Fibroblast of lung (primary cell): ENCODE measurements at places on chromosomes 3 and 15. TPM values are rescaled to one million over a fixed set of nuclear protein-coding genes. Genes with fewer than 3 reads are reported as not detected.

DNA sequence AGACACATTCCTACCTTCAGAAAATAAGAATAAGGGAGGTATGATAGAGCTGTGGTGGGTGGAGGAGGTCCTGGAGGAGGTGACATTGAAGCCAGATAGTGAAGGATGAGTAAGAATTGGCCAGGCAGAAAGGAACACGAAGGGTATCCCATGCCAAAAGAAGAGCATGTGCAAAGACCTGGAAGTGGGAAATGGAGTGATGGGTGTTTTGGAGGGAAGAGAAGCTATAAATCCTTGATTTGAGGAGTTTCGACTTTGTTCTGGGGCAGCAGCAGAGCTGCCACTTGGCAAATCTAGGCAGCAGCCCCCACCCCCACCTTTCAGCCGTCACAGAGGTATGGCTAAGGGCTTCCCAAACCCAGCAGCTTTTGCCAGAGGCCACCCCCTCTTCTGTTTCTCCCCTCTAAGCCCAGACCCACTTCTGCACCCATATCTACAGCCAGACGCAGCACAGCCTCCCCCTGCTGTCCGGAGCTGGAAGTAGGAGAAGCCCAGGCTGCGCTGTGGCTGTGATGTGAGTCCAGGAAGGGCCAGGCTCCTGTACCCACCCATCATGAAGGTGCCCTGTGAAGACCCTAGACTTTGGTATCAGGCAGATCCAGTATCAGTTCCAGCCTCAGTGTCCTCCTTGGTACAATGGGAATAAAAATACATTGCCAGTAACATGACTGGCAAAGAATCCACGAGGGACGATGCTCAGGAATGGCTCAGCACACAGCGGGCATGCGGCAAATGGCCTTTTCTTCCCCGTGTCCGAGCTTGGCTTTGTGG is 188.7 kb upstream of the LINGO1 start:
- peak; percentile 54 for DNase-seq

DNA sequence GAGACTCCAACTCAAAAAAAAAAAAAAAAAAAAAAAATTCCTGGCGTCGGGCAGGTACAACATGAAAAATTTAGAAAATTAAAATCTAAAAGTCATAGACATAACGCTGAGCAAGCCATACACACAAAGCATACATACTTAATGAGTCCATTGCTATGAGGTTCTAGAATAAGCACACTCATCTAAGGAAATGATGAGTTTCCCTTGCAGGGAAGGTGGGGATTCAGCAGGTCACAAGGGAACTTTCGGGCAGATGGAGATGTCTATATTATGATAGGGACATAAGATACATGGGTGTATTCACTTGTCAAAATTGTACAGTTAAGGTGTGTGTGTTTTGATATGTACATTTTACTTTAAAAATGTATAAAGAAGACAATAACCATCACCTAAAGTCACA is 120.2 kb upstream of the LIPC start:
- DNase-seq, result no peak

- no peak for DNase-seq
These were observed 7.3 kb downstream of the RPSA start for GRCh38 chr3:39413691-39414420.

DNA sequence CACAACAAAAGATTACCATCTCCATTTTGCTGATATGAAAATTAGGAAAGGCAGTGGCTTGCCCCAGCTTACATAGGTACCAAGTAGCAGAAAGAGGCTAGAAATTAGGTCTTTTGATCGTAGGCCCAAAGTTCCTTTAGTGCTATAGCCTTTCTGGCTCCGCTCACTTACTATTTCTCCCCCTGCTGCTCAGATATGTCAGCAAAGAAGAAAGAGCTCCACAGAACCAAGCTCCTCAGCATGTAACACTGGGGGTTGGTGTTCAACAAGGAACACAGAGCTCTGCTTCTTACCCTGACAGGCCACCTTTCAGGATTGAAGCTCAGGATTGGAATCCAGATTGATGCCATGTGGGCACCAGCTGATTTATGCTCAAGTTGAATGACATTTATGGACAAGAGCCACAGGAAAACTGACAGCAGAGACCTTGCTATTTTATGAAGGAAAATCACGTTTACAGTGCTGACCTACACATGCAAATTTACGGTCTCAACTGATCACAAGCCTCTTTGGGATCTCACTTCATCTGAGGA is 6.1 kb upstream of the IL12A start:
- DNase-seq, result no peak

DNA sequence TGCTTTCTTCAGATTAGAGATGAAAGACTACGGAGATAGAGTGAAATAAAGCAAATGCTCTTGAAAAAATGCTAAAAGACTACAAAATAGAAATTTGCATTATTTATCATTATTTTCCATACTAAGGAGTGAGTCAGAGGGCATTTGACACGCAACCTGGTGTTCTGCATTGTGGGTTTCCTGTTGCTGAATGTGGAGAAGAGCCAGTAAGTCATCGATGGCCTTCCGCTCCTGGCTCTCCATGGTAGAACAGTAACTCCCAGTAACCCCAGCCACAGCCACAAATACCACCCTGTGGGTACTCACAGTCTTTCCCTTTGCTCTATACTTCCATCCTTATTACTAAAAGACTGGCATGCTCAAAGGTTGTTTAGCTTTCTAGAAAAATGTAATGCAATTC is 61.5 kb downstream of the CGGBP1 start:
- DNase-seq, result no peak

DNA sequence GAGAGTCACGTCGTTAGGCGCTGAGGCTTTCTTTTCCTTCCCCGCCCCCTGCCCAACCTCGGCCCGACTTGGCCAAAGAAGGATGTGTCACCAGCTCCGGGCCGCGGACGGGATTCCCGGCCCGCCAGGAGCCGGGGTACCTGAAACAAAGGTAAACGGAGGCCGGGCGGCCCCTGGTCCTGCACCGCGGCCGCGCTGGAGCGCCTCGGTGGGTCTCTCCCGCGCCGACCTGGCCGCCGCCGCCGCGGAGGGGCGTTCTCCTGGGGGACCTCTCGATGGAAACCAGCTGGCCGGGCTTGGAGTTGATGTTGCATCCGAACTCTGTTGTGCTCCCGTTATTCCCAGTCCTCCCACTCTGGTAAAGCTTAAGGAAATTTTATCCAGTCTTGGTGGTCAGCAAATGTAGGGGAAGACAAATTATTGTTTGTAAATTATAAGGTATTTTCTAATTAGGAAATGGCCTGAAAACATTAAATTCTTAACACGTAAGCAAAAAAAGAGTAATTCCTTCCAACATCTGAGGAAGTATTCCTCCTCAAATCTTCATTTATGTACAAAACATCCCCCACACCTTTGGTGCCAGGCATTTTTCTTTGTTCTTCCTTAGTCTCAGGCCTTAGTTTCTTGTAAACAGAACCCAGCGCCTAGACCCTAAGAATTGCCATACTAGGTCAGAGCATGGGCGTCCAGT is 888 bp downstream of the PPP2R3A start:
- peak; percentile 53 for DNase-seq

Gene BSN
- under 0.01 TPM in 2 replicates for total RNA-seq

DNA sequence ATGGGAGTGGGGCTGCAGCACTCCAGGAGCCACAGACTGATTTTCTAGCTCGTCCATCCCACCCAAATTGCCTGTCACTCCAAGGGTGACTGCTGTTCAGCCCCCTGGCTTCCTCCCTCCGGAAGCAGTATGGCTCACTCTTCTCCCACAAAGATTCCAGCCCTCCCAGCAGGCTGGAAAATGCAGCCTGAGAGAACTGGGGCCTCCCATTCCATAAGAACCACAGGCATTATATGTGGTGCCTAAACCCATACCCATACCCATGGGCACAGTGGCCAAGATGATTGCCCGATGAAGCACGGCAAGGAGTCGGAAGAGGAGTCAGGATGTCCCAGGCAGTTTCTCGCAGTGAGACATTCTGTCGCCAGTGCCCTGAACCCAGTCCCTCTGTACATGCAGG is 6.0 kb upstream of the VILL start:
- no peak for DNase-seq

- peak; percentile 39 for DNase-seq
These were observed 61.9 kb downstream of the TM4SF4 start for GRCh38 chr3:149536429-149536828.

GRCh38 chr3:114659109-114660061 is 365.6 kb downstream of the TIGIT start:
- DNase-seq, result peak; percentile 17

Gene DAPK2
- 8.0 and 14.4 TPM in 2 replicates for total RNA-seq

DNA sequence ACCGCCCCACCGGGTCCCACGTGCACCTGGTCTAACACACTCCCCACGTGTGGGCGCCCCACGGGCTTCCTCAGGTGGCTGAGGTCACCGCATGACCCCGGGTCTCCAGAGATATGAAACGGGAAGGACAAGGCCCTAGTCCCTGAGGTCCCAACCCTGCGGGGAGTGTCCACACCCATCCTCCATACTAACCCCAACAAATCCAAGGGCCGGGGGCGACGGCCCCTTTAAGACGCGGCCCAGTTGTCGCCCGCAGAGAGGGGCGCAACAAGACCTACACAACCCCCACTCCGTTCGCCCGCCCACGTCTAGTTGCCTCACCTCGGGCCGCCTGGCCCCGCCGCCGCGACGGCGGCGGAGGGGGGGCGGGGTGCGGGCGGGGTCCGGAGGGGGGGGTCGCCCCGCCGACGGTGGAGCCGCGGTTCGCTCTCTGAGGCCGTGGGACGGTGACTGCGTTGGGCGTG is 396 bp downstream of the INO80 start:
- DNase-seq, result peak; percentile 59

DNA sequence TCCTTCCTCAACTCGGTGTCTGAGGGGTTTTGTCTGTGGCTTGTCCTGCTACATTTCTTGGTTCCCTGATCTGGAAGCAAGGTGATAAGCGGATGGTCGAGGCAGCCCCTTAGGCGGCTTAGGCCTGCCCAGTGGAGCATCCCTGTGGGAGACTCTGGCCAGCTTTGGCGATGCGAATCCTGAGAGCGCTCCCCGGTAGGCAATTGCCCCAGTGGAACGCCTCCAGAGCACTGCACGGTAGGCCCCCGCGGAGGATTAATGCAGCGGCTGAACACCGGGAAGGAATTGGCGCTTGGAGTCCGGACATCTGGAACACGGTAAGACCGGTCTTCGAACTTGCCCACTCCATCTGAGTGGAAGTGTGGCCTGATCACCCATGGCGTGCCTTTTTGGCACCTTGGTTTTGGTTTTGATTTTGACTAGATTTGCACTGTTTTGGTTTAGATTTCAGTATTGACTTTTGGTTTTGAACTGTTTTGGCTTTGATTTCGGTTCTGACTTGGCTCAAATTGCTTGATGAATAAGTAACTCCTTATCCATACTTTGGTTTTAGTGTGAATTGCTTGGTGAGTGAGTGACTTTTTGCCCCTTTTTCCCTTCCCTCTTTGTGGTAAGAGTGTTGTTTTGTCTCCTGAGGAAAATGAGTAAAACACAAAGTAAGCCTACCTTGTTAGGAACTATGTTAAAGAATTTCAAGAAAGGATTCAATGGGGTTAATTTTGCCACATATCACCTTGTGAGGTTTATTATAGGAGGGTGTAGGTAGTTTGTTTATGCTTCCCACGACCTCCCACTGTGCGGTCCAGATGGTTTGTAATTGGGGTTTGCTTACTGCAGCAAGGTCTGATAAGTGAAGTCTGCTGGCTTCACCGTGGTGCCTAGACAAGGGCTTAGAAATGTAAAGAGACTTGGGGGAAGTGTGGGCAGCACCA is 27.1 kb upstream of the GPR156 start:
- no peak for DNase-seq

Gene STIMATE
- 10.3 and 13.0 TPM in 2 replicates for total RNA-seq

Gene GOLGA6B
- not detected in 2 replicates for total RNA-seq

Gene FOXB1
- not detected in 2 replicates for total RNA-seq

- DNase-seq, result no peak
These were observed 119.1 kb downstream of the ADCY5 start for GRCh38 chr3:123329636-123330340.

DNA sequence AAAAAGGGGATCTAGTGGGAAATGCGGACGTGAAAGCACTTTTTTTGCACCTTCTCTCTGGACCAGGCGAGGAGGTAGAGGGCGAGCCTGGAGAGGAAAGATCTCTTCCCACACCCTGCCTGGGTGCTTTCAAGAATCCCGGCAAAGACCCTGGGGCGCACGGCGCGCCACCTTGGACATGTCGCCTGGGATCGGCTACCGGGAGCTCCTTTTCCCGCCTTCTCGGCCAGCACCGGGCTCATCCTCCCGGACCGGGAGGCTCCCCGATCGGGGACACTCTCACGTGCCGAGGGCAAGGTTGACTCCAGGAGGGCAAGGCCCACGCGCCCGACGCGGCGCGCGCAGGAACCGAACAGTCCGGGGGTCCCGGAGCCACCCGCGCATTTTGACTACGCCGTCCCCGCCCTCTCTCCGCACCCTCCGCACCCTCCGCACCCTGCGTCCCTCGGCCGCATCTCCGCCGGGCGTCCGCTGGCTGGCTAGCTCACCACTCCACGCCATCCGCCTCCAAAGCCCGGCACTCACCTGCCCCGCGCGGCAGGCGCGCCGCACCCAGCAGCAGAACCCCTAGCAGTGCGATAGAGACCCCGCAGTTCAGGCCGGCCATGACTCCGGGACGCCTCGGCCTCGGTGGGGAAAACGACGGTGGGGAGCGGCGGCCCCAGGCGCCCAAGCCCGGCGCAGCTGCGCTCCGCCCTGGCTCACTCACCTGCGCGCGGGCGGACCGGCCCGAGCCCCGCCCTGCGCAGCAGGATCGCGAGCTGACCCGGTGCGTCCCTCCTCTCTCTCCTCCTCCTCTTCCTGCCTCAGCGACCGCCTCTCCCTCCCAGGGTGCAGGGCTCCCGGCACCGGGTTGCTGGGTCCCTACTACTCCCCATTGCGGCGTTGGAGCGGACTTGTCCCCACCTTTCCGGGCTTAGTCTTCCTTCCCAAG is at the start of gene CDCP1:
Gene CDCP1 (minus strand): TSS at position 698 of the 934 bp plus-strand sequence. CDS start 91 bp downstream, at position 607.
- no peak for DNase-seq

Gene FOXP1
- 85.3 and 101 TPM in 2 replicates for total RNA-seq

GRCh38 chr15:62465173-62465572 is 300.1 kb upstream of the C2CD4B start:
- DNase-seq, result no peak

DNA sequence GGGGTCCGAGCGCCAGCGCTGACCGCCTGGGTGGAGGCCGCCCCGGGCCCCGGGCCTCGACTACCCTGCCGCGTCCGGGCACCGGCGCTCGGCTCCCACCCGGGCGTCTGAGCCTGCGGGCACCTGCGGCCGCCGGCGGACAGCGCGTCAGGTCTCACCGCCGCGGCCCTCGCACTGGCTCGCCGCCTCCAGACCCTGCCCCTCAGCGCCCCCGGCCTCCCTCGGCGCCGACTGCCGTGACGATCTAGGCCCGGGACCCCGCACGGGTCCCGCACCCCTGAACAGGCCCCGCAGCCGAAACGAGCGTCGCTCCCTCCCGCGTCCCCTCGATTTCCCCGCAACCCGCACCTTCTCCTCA is 297 bp downstream of the PRC1 start:
- DNase-seq, result peak; percentile 6

Gene DHX30
- 43.1 and 47.1 TPM in 2 replicates for total RNA-seq

Gene MPI
- total RNA-seq, result 33.1 and 50.7 TPM in 2 replicates

- DNase-seq, result peak; percentile 84
These were observed 8.4 kb downstream of the TMEM40 start for GRCh38 chr3:12750658-12751071.

Gene GP5
- total RNA-seq, result under 0.01 and 0.17 TPM in 2 replicates

DNA sequence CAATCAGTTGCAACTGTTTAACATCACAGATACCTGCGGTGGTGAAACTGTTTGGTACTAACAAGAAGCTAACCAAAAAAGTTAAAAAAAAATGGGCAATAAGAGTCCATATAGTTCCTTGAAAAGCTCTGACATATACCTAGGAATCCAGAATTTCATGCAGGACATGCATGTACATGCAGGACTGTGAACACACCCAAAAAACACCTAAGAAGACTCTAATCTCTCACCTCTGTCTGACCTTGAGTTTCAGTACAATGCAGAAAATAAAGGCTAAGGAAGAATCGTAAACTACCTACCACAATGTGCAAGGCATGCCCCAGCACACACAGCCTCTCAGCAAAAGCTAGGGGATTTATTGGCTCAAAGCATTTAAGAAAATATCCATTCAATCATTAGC is 110.7 kb upstream of the GOLGA8J start:
- no peak for DNase-seq
